ENCODE measurements at places on chromosomes 11 and 22.
A peak's percentile ranks its signal among the peaks of the same experiment; 100 is the strongest.

DNA sequence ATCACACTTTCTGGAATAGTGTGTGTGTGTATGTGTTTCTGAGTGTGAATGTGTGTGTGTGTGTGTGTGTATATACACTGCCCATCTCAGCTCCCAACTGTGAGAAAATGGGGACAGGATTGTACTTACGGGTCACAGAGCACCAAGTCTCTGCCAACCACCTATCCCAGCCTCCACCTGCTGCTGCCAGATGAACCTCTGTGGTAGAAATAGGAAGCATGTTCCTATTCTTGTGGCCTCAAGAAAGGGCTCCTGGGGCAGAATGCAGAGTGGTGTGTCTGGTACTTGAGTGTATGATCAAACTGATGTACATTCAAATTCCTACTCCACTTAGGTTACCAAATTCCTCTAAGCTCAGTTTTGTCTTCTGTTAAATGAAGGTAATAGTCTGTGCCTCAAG is 14.6 kb downstream of the UBASH3B start:
- DNase-seq: no peak

DNA sequence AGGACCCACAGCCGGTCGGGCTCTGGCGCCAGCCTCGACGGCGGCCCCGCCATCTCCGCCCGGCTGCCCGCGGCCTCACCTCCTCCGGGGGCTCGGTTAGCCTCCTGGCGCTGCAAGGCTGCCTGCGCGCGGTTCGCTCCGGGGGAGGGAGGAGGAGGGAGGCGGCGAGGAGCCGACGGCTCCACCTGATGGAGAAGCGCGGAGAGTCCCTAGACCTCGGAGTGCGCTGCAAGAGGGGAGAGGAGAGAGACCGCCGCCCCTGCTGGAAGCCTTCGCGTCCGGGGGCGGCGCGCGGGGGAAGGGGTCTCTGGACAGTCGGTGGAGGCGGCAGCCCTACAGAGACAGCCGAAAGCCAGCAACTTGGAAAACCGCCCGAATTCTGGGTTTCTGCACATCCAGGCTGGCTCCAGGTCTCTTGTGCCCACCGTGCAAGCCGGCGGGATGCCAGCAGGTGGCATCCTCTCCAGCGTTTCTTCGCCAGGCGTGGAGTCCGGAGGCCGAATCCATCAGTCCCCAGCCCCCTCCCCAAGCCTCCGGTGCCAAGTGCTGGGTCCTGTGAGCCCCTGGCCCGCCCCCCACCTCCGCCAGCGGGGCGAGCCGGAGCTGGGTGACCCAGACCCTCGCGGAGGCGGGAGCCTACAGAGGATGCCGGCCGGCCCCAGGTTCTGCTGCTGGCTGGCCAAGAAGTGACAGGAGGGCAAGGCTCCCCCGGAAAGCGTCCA is 2.9 kb upstream of the KIRREL3 start:
- peak; percentile 95 for DNase-seq

GRCh38 chr22:45577746-45578523 is 75.3 kb downstream of the FBLN1 start:
- peak; percentile 41 for DNase-seq

DNA sequence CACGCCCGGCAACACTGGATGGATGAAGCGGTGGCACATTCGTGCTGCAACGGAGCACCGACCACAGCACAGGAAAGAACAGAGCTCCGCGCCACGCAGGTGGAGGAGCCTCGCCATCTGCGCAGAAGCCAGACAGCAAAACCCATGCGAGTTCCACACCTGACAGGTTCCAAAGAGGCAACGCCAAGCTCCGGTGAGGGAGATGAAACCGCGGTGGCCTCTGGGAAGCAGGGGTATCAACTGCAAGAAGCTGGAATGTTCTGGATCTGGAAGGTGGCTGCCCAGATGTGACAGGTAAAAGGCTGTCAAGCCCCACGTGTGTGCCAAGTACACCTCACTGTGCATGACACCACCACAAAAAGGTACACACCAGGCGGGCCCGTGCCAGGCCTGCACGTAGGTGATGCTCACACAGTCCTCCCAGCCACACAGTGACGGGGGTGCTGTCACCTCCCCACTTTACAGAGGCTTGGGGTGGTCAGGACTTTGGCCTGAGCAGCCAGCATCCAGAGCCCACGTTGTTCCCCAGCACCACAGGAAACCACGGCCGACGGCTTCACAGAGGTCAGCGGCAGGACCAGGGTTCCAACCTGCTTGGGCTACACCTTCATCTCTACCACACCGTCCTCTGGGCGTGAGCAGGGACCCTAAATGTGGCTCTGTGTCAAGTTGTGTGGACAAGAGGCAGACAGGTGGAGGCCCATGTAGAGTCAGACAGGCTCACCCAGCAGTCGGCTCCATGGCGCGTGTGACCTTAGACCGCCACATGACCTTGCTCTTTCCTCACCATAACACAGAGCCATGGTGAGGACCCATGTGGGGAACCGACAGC is 19.7 kb upstream of the EFCAB6 start:
- DNase-seq: no peak

GRCh38 chr22:46019351-46019750 is 42.4 kb upstream of the WNT7B start:
- DNase-seq: no peak

DNA sequence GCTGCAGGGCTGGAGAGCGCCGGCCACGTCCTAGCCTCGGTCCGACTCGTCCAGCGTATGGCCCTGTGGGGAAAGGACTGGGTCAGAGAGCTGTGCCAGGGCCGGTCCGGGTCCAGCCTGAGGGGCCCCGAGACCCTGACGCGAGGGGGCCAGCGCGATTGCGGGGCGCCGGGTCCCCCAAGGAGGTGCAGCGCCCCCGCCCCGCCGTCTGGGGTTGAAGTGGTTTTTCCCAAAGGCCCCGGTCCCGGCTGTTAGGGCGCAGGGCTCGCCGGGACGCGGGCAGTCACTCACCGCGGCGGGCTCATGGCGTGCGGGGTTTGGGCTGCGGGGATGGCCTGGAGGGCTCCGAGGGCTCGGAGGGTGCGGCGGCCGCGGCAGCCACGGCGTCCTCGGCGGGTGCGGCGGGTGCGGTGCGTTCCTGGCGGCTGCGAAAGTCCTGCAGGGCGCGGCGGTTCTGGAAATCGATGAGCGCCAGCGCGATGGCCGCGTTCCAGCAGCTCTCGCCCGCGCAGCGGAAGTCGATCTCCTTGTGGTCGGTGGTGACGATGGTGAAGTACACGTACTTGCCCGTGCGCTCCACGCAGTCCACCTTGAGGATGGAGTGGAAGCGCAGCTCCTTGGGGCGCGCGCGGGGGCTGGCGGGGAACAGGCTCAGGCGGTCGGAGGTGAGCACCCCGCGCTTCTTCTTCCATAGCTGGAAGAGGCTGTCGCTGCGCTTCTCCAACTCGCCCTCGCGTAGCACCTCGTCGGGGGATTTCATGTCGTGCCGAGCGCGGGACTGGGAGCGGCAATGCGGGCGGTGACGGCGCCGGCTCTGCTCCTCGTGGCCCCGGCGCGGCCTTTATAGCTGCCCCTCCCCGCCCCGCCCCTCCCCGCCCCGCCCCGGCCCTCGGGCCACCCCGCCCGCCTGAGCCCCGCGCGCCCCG is at the start of gene PHLDA2:
Gene PHLDA2 (minus strand): TSS at position 816 of the 926 bp plus-strand sequence. CDS start 56 bp downstream, at position 760.
- DNase-seq: peak; percentile 31

Data from NCI-H1092 (cell line).